HT1080 (cell line): ENCODE measurements at places on chromosomes 1 and 21. TPM values are rescaled to one million over a fixed set of nuclear protein-coding genes. Genes with fewer than 3 reads are reported as not detected.

GRCh38 chr1:47894410-47895278 is 102.5 kb downstream of the TRABD2B start:
- peak; percentile 91 for DNase-seq

- DNase-seq, result no peak
Observed at GRCh38 chr1:99944192-99944591, 25.6 kb upstream of the SLC35A3 start.

DNA sequence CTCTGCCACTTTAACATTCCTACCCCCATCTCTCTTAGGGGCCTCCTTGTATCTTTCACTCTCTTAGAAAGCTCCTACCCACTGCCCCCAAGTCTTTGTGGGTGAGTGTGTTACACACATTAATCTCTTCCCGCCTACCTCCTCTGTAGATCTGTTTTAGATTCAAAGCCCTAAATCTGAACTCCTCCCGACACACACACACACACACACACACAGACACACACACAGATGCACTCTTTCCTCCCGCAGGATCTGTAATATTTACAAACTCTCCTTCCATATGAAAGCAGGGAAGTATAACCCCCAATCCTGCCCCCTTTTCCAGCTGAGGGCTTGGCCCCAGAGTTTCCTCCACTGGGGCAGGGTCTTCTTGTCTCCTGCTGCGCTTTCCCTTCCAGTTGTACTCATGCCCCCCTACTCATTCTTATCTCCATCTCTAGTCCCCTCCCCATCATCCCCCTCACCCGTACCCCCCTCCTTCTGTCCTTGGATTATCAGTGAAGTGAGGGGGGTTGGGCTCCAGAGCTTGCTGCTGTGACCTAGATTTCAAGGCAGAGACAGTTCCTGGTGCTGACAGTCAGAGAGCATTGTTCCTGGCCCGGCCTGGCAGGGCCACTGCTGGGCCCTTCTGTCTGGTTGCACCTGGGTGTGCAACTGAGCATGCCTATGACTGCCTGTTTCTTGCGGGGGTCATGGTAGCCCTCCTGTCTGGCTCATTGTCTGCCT is 4.3 kb downstream of the PEA15 start:
- no peak for DNase-seq

- DNase-seq, result peak; percentile 11
Observed at GRCh38 chr1:240947438-240948224, 335.7 kb upstream of the GREM2 start.

GRCh38 chr21:42463861-42464515 is 32.0 kb downstream of the RSPH1 start:
- DNase-seq, result peak; percentile 56

The KRTAP13-1 gene
- total RNA-seq, result not detected in 2 replicates

- DNase-seq, result no peak
Observed at GRCh38 chr1:197615693-197616011, 159.6 kb downstream of the DENND1B start.

DNA sequence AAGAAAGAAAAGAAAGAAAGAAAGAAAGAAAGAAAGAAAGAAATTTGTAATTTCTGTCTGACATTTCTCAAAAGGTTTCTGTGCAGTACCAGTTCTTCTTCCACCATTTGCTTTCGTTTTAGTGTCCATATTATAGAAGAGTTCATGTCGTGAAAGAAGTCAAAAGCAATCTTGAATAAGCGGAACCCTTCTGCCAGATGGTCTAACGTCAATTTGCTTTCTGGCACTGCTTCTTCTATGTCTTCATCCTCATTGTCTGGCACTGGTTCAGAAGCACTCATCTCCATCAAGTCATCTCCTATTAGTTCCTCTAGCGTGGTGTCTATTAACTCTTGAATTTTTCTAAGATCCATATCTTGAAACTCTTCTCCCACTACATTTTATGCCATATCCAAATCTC is 170.0 kb upstream of the KCTD3 start:
- DNase-seq, result no peak

The CRYAA gene
- not detected in 2 replicates for total RNA-seq

DNA sequence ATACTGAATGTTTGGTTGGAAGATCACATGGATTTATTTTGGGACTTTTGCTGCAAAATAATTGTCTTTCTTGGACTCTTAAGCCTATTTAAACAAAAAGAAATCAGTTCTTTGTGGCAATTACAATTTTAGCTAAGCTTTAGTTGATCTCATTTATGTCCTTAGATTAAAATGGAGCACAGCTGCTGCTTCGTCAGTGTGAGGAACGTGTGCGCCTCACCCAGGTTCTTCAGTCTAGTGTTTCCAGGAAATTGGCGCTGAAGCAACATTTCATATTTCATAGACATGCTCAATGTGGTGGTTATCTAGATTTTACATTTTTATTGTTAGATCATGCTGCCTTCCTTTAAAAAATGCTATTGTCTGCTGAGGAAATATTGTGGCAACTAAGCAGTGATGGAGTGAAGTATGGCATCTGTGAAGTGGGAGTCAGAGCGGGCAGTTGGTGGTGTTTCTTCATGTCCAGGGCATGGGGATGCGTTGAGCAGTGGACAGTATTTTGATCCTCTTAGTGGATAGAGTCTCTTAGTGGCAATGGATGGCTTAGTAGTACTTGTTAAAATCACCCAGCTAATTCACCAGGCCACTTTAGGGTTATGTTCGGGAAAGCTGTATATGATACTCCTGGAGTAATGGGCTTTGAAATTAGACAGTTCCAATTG is 5.6 kb downstream of the DDI2 start:
- no peak for DNase-seq

The FALEC gene
- total RNA-seq, result not detected in 2 replicates

The ADGRL2 gene
- total RNA-seq, result 21.6 and 27.2 TPM in 2 replicates

DNA sequence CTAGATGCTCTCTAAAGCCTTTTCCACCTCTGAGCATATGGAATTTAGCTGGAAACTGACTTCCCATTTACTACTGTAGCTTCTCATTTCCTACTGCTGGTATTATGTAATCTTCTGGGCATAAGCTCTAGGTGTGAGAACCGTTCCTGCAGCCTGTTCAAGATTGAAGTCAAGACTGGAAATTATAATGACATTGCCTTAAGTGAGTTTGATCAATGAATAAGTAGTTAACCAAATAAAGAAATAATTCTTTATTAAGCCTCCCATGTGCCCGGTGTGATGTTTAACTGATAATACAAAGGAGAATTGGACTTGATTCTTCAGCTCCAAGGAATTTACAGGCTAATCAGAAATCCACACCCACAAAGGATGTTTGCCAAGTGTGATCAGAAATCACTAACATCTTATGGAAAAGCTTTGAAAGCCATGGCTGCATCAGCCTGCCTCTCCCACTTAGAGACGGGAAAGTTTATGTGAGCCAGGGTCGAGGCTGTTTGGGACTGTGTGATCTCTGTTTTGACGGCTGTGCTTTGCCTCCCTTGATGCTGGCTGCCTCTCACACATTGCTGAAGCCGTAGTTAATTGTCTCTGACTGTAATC is 36.4 kb upstream of the PRELP start:
- no peak for DNase-seq

The TMIGD3 gene
- total RNA-seq, result not detected in 2 replicates

The PTAFR gene
- total RNA-seq, result 0.26 TPM in 1 of 2 replicates, not detected in the other

- peak; percentile 38 for DNase-seq
Observed at GRCh38 chr1:201385299-201385891, 7.9 kb upstream of the TNNT2 start.

The SYT2 gene
- total RNA-seq, result 0.02 TPM in 1 of 2 replicates, not detected in the other

DNA sequence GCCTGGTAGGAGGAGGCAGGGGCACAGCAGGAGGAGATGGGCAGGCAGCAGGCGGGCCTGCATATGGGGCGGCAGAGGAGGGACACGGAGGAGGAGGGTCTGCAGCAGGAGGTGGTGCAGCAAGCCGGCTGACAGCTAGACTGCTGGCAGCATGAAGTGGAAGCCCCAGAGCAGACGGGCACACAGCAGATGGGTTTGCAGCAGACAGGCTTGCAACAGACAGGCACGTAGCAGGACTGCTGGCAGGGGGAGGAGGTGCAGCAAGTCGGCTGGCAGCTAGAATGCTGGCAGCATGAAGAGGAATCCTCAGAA is 615 bp downstream of the KRTAP10-5 start:
- DNase-seq, result no peak

DNA sequence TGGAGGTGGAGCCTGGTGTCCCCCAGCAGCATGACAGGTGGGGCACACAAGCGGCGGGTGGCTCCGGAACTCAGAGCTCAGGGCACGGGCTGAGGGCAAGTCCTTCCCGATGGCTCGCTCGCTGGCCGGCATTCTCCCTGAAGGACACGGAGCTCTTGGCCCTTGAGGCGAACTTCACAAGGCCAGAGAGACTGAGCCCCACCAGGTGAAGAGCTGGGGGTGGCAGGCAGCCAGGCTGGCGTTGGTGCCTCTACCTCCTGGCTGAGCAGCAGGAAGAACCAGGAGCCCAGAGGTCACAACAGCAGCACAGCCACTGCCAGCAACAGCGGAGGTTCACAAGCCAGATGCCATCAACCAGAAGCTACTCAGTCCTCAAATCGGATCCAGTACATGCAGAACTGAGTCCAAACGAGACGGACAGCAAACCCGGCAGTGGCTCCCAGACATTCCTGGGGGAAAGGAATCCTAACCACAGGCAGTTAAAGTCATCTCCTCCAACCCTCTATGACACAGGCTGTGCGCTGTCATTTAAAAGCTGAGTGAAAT is 54.1 kb downstream of the NPHP4 start:
- peak; percentile 60 for DNase-seq

The GBP4 gene
- 0.02 and 0.10 TPM in 2 replicates for total RNA-seq

DNA sequence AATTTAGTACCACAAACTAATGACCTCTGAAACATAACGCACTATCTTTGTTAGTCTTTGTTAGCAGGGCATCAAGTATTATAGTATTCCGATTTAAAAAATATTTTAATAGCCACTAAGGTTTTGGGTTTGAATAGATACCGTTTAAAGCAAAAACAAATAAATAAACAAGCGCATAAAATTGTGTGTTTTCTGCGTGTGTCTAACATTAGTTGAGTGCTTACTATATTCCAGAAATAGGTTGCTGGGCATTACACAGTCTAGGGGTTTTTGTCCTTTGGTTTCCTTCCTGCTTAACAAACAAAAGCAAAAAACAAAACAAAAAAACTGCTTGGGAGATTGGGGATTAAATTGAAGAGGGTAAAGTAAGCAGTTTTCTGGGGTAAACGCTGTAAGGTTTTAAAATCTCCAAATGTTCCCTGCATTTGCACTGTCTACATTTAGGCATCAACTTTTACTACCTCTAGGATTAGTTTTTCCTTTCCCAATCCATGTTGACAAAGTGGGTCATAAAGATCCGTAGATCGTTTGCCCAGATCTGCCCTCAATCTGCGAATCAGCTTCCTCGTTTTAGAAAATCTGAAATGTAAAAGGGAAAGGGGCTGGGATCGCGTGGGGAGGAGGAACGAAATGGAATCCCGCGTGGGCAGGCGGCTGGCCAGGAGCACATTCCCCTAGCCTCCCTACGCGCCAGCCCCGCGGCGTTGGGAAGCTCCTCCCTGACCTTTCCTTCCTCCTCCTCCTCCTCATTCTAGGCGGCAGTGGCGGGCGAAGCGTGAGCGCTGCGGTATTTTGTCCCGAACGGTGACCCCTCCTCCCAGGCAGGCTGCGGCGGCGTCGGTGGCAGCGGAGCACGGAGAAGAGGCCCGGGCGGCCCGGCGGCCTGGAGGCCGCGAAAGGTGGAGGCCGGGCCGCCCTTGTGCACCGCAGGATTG is at the start of gene KCTD3:
Gene KCTD3, plus strand, starts transcription at position 749 of the 935 bp plus-strand sequence. CDS start 382 bp downstream, outside the sequence.
- peak; percentile 87 for DNase-seq
